ENCODE measurements at places on chromosomes 11 and 22. TPM values are rescaled to one million over a fixed set of nuclear protein-coding genes. Genes with fewer than 3 reads are reported as not detected.
A peak's percentile ranks its signal among the peaks of the same experiment; 100 is the strongest.

DNA sequence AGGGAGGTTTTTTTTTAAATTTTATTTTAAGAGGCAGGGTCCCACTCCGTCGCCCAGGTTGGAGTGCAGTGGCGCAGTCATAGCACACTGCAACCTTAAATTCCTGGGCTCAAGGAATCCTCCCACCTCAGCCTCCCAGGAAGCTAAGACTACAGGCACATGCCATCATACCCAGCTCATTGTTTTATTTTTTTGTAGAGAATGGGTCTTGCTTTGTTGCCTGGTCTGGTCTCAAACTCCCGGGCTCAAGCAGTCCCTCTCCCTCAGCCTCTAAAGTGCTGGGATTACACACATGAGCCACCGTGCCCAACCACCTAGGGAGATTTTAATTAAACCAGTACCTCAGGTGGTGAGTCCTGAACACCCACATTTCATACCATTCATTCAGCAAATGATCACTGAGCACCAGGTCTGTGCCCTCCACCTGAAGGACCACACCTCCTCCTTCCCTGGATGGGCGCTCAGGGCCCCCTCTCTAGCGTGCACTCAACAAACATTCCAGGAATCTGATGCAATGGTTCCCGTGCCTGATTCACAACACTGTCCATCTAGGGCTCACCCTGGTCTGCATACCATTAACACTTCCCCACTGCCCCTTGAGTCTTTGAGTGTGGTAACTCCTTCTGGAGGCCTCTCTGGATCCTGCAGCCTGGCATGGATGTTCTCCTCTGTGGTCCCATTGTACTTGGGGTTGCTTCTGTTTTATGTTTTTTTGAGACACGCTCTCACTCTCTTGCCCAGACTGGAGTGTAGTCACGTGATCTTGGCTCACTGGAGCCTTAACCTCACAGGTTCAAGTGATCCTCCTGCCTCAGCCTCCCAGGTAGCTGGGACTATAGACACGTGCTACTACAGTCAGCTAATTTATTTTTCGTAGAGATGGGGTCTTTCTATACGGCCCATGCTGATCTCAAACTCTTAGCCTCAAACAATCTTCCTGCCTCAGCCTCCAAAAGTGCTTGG is 9.6 kb upstream of the MYH9 start:
- no peaks in the 10 kb centered on the region for H3K36me3 ChIP-seq
- no peaks in the 10 kb centered on the region for H3K27me3 ChIP-seq
- no peak overlapping the region for H3K4me3 ChIP-seq
- DNase-seq: no peak
- H3K4me1 ChIP-seq: peaks cover 38% of the 10 kb centered on the region

DNA sequence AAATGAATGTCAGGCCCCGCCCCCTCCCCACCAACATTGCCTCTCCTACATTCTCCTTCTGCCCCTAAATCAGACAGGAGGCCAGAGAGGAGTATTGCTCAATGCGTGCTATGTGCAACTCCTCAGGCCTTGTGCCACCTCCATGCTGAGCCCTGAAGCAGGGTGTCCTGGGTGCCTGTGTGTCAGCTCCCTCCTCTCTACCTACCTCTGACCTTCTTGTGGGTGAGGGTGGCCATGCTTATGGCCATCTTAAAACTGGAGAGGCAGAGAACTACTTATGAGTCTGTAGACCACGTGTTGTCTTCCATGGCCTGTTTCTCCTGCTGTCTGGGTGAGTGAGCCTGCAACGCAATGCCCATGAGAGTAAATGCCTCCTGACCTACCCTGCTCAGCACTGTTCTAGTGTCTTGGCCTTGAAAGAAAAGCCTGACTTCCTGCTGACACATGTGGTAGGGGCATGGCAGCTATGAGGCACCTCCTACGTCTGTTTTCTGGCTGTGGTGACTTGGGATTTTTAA is 10.5 kb downstream of the MCAM start:
- H3K36me3 ChIP-seq: peaks cover 7% of the 10 kb centered on the region
- no peaks in the 10 kb centered on the region for H3K4me1 ChIP-seq

DNA sequence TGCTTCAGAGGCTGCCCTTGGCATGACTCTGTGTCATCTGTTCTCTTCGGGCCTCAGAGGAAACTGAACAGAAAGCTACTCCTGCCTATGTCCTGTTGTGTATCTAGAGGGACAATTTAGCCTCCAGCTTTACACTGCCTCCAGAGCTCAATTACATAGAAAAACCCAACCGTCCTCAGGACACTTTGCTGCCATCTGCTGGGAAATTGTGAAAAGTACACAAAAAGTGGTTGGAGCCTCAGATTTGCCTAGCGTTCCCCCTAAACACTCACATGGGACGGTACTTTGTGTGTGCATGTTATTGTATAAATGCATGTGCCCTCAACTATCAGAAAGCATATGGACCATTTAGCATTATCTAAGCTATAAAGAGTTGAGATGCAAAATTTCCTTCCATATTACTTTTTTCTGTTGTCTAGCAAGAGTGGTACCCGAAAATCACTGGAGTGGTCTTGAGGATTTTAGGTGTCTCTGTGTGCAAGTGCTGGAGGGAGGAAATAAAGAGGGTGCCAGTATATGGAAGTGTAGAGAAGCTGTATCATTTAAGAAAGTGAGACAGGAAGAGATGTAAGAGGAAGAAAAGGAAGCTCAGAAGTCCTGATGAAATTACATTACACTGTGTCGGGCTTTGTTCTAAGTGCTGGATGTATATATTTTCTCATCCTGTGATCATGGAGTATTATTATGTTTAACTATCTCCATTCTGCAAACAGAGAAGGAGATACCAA is 8.7 kb upstream of the MS4A4E start:
- H3K36me3 ChIP-seq: no peaks in the 10 kb centered on the region
- peak overlapping the region; percentile 48 for H3K27ac ChIP-seq
- no peaks in the 10 kb centered on the region for H3K4me1 ChIP-seq

- no peaks in the 10 kb centered on the region for H3K4me1 ChIP-seq
- H3K27ac ChIP-seq: no peak overlapping the region
- H3K4me3 ChIP-seq: no peak overlapping the region
These were observed 25.3 kb upstream of the POLA2 start for GRCh38 chr11:65236194-65237059.

DNA sequence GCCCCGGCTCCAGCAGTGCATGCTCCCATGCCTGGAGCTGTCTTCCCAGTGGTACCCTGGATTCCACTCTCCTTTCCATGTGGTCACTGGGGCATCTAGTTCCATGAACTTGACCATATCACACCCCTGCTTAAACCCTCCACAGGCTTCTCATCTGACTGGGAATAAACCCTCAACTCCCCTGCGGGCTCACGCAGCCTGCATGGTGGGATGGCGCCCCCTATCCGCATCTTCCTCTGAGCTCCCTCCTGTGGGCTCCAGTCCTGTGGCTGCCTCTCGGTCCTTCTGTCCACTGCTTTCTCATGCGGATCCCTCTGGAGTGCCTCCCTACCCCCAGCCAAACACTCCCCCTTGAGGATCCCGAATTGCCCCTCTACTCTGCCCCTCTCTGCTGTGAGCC is 41.4 kb upstream of the TTLL12 start:
- no peak overlapping the region for H3K27ac ChIP-seq
- no peaks in the 10 kb centered on the region for H3K4me1 ChIP-seq

GRCh38 chr11:18066626-18067025 is 20.6 kb upstream of the TPH1 start:
- H3K4me3 ChIP-seq: no peak overlapping the region
- H3K4me1 ChIP-seq: no peaks in the 10 kb centered on the region
- no peak for DNase-seq

DNA sequence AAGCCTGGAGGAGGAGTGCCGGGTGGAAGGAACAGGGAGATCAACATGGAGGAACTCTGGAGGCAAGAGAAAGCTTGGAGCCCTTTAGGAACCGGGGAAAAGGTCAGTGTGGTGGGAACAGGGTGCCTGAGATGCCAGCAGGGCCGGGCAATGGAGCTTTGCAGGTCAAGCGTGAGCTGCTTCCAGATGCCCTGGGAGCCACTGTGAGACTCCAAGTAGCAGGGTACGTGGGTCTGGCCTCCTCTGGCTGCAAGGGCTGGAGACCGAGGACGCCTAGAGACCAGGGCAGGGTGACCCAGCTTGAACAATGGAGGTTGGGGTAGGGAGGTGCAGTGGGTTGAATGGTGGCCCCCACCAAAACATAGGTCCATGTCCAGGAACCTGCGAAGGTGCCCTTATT is 15.6 kb upstream of the EMID1 start:
- no peaks in the 10 kb centered on the region for H3K36me3 ChIP-seq
- DNase-seq: no peak
- no peak overlapping the region for H3K27ac ChIP-seq
- H3K27me3 ChIP-seq: no peaks in the 10 kb centered on the region
- no peak overlapping the region for H3K4me3 ChIP-seq

GRCh38 chr22:45426387-45426786 is 12.9 kb downstream of the RIBC2 start:
- H3K4me1 ChIP-seq: no peaks in the 10 kb centered on the region
- H3K27ac ChIP-seq: no peak overlapping the region
- H3K4me3 ChIP-seq: no peak overlapping the region
- H3K27me3 ChIP-seq: no peaks in the 10 kb centered on the region
- no peak for DNase-seq

GRCh38 chr11:57336111-57336666 is 497 bp upstream of the SSRP1 start:
- H3K4me3 ChIP-seq: peak overlapping the region; percentile 93
- H3K4me1 ChIP-seq: peaks cover 15% of the 10 kb centered on the region
- peak overlapping the region; percentile 89 for H3K27ac ChIP-seq
- no peak for DNase-seq
- no peaks in the 10 kb centered on the region for H3K27me3 ChIP-seq
- H3K36me3 ChIP-seq: no peaks in the 10 kb centered on the region

DNA sequence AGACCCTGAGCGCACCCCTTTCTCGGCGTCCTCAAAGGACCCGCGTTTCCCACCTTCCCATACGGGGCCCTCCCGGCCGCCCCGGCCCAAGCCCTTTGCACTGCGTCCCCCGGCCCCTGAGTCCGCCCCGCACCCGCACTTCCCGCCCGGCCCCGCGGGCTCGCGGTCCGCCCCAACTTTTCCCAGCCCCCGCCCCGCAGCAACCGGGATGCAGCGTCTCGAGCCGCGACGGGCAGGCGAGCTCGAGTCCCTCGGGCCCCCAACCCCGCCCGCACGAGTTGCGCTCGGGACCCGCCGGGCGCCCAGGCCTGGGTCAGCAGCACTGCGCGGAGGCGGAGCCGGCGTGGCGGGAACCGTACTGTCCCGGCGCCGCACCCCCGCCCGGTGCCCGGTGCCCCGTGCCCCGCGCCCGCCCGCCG is 371 bp downstream of the SMCO4 start:
- H3K4me3 ChIP-seq: peak overlapping the region; percentile 96
- peak overlapping the region; percentile 77 for H3K27ac ChIP-seq
- no peaks in the 10 kb centered on the region for H3K36me3 ChIP-seq
- peaks cover 22% of the 10 kb centered on the region for H3K4me1 ChIP-seq
- DNase-seq: peak; percentile 55
- no peaks in the 10 kb centered on the region for H3K27me3 ChIP-seq

GRCh38 chr11:134358856-134359490 is 27.2 kb downstream of the GLB1L2 start:
- no peaks in the 10 kb centered on the region for H3K27me3 ChIP-seq
- no peak overlapping the region for H3K4me3 ChIP-seq
- H3K27ac ChIP-seq: no peak overlapping the region
- DNase-seq: no peak
- H3K36me3 ChIP-seq: no peaks in the 10 kb centered on the region

DNA sequence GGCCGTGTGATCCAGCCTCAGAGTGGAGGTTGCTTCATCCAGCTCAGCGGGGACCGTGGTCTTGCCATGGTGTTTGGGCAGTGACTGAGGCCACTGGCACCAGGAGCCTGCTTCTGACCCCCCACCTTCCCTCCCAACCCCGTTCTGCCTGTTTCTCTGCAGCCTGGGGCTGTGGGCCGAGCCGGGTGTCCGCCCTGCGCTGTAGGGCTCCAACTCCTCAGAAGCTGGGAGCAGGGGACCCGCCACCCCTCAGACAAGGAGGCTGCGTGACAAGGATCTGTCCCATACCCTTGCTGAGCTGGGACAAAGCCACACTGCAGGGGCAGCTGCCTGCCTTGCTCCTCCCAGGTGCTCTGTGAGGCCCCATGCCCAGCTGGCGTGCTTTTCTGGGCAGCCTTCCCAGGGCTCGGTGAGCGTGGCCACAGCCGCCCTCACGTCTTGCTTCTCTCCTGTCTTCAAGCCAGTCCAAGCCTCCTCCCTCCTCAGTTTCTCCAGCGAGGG is 11.7 kb upstream of the ARFGAP3 start:
- H3K36me3 ChIP-seq: peaks cover 20% of the 10 kb centered on the region
- no peaks in the 10 kb centered on the region for H3K27me3 ChIP-seq
- H3K27ac ChIP-seq: peak overlapping the region; percentile 30
- H3K4me1 ChIP-seq: no peaks in the 10 kb centered on the region
- DNase-seq: peak; percentile 45

GRCh38 chr11:45665933-45666647 is 668 bp upstream of the CHST1 start:
- no peak overlapping the region for H3K4me3 ChIP-seq
- no peak for DNase-seq

GRCh38 chr11:2446590-2447252 is 1.9 kb downstream of the KCNQ1 start:
- no peak overlapping the region for H3K4me3 ChIP-seq
- peaks cover 16% of the 10 kb centered on the region for H3K27me3 ChIP-seq
- peaks cover 40% of the 10 kb centered on the region for H3K4me1 ChIP-seq
- H3K27ac ChIP-seq: peak overlapping the region; percentile 5
- no peaks in the 10 kb centered on the region for H3K36me3 ChIP-seq

- no peaks in the 10 kb centered on the region for H3K27me3 ChIP-seq
- H3K4me1 ChIP-seq: no peaks in the 10 kb centered on the region
- no peak for DNase-seq
- H3K4me3 ChIP-seq: no peak overlapping the region
These were observed 33.2 kb upstream of the CRYBB3 start for GRCh38 chr22:25166266-25167040.

GRCh38 chr22:45896153-45896951 is 80.6 kb downstream of the WNT7B start:
- H3K4me1 ChIP-seq: no peaks in the 10 kb centered on the region
- H3K4me3 ChIP-seq: no peak overlapping the region
- DNase-seq: no peak
- no peak overlapping the region for H3K27ac ChIP-seq

- no peak for DNase-seq
- no peaks in the 10 kb centered on the region for H3K36me3 ChIP-seq
These were observed 108.8 kb upstream of the CD44 start for GRCh38 chr11:35029979-35030682.

- H3K27me3 ChIP-seq: no peaks in the 10 kb centered on the region
- H3K4me3 ChIP-seq: no peak overlapping the region
- no peak for DNase-seq
- no peak overlapping the region for H3K27ac ChIP-seq
These were observed 143.5 kb upstream of the B3GAT1 start for GRCh38 chr11:134555510-134555909.

- H3K27me3 ChIP-seq: no peaks in the 10 kb centered on the region
- DNase-seq: peak; percentile 96
- no peaks in the 10 kb centered on the region for H3K36me3 ChIP-seq
- H3K4me1 ChIP-seq: peaks cover 19% of the 10 kb centered on the region
- H3K27ac ChIP-seq: peak within 1 kb of the TSS; percentile 97
These were observed at the start of gene SIK3 for GRCh38 chr11:117098269-117099232. TSS of gene SIK3 (minus strand) at chr11:117098428. CDS start at chr11:117098415, 13 bp downstream.

TLCD5 gene
- 1.3 TPM for total RNA-seq

GPR83 gene
- not detected for total RNA-seq

DRD2 gene
- 0.16 TPM for total RNA-seq

SLC22A12 gene
- total RNA-seq: not detected

SLC16A8 gene
- not detected for total RNA-seq

CCDC116 gene
- total RNA-seq: 15.7 TPM
